ENCODE measurements at places on chromosomes 12 and 14.
A peak's percentile ranks its signal among the peaks of the same experiment; 100 is the strongest.

DNA sequence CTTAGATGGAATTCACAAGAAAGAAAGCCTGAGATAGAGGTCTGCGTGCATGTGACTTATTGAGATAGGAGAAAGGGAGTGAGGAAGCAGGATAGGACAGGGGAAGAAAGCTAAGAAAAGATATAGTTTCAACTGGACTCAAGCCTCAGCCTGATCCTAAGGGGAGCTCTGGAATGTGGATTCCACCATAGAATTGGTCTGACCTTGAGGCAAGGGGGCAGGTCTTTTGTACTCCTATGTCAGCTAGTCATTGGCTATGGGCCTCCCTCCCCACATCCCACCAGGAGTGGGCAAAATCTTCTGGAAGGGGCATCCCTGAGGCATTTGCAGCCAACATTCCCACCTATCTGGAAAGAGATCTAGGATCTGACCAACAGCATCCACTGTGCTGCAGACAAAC, 88.5 kb upstream of the HSPB8 start:
- no peak for DNase-seq

DNA sequence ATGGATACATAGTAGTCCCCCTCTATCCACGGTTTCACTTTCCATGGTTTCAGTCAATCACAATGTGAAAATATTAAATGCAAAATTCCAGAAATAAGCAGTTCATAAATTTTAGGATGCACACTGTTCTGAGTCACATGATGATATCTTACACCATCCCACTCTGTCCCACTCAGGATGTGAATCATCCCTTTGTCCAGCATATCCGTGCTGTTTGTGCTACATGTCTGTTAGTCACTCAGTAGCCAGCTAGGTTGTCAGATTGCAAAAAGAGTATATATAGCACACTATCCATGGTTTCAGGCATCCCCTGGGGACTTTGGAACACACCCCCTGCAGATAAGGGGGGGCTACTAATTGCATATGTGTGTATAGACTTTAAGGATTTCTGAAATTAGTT, 8.1 kb upstream of the NAA30 start:
- DNase-seq: peak; percentile 63

DNA sequence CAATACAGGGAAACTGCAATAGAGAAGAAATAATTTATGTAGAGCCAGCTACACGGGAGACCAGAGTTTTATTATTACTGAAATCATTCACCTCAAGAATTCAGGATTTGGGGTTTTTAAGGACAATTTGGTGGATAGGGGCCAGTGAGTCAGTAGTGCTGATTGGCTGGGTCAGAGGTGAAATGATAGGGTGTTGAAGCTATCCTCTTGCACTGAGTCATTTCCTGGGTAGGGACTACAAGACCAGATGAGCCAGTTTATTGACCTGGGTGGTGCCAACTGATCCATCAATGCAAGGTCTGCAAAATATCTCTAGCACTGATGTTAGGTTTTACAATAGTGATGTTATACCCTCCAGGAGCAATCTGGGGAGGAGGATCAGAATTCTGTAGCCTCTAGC, 486.3 kb downstream of the LRIG3 start:
- DNase-seq: peak; percentile 29

- no peak for DNase-seq
These were observed 10.8 kb downstream of the JDP2 start for GRCh38 chr14:75438486-75439080.

DNA sequence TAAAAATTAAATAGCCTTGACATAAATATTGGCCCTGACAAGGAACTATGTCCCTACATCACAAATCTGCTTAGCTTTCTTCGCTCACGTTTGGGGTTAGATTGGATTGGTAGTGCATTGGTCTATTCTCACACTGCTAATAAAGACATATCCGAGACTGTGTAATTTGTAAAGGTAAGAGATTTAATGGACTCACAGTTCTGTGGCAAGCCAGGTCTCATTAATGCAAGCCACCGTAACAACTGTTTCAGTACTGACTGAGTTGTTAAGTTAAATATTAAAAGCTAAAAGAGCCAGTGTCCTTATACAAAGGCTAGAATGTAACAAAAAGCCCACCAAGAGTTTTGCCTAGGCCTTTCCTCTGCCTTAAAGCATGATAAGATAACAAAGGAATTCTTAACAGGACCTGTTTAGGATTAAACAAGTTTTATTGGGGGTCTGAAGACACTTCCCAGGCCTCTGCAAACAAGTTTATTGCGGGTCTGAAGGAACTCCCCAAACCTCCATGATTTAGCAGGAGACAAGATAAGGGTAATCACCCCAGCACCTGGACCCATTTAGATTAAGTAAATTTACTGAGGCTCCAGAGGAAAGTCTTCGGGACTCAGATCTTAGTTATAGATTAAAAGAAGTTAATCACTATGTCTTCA, 88.2 kb upstream of the PTGDR start:
- no peak for DNase-seq

DNA sequence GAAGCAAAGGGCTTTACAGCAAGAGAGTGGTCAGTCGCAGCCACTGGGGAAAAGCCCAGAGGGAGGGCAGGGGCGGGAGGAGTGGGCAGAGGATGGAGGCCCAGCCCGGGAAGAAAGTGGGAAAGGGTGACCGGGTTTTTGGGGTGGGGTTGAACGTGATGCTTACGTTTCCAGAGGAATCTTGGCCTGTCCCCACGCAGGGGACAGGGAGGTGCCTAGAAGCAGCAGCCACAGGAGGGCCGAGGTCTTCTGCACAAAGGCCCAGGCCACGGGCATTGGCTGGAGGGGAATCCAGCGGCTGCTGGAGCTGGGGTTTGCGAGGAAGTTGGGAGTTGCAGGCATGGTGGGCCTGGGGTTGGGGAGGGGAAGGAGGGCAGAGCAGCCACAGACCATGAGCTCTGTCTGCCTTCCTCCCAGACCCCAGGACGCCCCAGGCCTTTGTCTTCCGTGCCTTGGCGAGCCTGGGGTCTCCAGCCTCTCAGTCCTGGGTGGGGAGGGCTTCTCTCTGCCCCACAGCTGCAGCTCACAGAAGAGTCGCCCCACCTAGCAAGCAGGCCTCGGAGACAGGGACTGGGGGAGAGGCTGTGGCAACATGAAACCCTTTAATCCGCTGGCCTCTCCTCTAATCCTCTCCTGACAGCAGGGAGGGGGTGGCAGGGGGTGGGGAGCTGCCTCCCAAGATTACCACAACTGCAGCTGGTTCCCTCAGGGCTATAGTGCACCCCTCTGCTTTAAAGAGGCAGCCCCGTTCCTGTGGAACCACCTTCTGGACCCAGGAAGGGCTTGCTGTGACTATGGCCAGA, at the start of gene CACNA2D4:
CACNA2D4 (minus strand) TSS at position 572 of the 803 bp plus-strand sequence; CDS start at position 393, 179 bp downstream.
- no peak for DNase-seq

DNA sequence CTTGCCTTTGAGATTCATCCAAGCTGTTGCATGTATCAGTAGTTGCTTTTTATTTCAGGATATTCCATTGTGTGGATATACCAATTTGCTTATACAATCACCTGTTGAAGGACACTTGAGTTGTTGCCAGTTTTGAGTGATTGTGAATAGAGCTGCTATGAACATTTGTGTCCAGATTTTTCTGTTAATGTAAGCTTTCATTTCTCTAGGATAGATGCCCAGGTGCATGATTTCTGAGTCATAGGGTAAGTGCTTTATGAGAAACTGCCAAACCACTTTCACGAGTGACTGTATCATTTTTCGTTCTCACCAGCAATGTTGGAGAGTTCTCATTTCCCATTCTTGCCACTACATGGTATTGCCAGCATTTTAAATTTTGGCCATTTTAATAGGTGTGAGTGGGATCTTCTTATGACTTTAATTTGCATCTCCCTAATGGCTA, 434.6 kb upstream of the RGS6 start:
- no peak for DNase-seq

DNA sequence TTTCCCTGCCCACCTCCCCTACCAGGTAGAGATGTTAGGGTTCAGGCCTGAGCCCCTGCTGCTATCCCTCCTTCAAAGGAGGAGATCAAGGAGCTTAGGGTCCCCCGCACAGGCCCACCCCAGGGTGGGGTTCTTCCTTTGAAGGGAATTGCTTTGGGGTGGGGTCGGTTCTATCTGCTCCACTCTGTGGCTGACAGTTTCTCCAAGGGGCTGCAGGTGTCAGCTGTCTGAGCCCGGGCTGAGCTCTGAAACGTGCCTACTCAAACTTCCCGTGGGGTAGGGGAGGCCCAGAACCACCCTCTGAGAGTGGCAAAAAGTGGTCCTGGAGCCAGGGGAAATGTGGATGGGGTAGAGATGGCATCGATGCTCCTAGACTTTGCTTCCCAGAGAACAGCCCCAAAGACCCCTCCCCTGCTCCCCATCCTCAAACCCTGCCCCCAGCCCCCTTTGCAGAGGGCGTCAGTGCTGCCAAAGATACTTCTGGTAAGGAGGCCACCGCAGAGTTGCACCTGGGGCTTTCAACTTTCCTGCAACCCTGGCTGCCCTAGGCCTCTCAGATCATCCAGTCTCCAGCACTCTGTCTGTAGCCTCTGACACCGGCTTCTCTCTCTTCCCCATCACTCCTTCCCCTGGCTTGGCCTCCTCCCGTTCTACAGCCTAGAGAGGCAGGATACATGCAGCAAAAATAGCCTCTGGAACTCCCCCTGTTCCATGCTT, 6.3 kb upstream of the CD4 start:
- DNase-seq: no peak

- DNase-seq: no peak
These were observed 11.5 kb downstream of the FICD start for GRCh38 chr12:108526482-108527165.

- no peak for DNase-seq
These were observed 137.6 kb upstream of the PPFIA2 start for GRCh38 chr12:81896771-81897170.

DNA sequence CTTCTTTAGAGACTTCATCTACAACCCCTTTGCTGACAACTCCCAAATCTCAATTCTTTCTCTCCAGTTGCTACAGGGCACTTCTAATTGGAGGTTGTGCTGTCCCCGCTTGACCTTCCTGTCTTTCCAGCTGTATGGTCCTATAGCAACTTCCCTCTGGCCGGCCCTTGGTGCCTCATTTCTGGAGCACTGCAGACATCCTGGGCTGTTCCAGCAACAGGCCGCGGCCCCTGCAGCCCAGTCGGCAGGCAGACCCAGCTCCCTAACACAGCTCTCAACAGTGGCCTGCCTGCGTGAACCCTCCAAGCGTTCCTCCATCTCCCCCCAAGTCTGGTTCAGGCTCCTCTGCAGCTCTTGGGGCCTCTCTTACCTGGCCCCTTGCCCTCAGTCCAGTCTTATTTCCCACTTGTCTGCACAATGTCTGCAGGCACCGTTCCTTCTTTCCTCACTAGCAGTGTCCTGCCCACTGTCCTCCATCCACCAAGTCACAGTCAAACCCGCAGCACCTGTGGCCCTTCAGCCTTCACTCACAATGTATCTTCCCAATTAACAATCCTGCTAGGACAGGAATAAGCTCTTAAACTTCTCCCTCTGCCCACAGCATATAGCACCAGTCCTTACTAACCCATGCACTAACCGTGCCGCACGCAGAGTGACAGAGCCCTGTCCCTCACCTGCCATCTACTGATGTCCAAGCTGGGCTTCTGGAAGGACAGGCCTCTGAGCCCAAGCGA, 1.6 kb upstream of the EML1 start:
- no peak for DNase-seq

DNA sequence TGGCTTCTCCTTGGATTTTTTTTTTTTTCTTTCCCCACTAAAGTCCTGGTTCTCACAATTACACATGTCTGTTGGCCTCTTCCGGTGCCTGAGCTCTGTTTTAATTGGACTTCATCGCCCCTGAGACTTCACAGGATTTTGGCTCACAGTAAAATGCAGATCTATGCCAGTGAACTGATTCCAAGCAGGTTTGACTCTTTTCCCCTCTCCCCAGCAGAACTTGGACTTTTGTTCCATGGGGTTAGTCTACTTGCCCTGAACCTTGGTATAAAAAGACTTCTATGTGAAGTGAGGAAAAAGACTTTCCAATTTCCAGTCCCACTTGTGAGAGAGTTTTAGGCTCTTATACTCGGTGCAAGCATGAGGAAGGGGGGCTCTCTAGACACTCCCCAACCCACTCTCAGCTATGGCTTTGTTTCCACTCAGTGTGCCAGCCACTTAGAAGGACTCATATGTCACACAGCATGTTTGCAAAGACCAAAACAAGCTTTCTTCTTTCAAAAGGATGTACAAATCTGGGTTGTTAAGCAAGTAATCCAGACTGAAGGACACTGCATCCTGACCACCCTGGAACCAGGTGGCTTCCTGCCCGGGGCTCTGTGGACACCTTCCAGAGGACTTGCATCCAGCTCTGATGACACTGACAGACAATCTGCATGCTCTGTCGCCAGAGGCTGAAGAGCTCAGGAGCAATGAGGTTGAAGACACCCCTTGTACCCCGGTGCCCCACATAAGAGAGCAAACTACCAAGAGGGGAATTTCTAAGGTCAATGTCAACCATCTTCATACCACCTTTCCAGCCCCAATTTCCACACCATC, 221.9 kb upstream of the EGLN3 start:
- DNase-seq: no peak

DNA sequence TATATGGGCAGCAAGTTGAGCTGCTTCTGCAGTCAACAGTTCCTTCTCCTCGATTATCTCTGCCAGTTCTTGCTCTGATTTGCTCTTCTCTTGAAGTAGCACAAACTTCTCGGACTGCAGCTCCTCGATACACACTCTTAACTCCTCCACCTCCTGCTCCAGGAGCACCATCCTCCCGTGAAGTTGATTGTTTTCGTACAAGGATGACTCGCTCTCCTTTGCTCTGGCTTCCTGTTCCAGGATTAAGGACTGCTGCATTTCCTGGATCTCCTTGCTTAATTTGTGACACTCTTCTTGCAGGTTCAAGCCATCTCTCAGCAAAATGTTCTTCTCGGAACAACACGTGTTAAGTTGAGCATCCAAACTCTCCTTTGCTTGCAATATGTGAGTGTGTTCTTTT, 56.2 kb upstream of the VPS33A start:
- DNase-seq: no peak

GRCh38 chr14:34604995-34605394, 25.0 kb downstream of the SNX6 start:
- no peak for DNase-seq

DNA sequence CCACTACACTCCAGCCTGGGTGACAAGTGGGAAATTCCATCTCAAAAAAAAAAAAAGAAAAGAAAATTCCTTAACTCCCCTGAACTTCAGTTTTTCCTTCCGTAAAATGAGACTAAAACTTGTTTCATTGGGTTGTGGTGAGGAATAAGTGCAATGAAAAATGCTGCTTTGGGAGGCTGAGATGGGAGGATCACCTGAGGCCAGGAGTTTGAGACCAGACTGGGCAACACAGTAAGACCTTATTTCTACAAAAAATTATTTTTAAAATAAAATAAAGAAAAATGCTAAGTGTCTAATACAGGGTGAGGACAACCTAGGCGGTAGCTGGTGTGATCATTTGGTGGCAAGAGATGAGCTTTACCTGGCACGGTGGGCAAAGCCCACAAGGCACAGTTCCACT, 6.9 kb downstream of the SMAGP start:
- DNase-seq: no peak
